ENCODE measurements at places on chromosomes 12 and 14.
A peak's percentile ranks its signal among the peaks of the same experiment; 100 is the strongest.

- DNase-seq = peak; percentile 26
Measured at GRCh38 chr14:74207943-74208342, 31.3 kb upstream of the VSX2 start.

- DNase-seq = no peak
Measured at GRCh38 chr14:100291305-100292075, 14.8 kb downstream of the SLC25A29 start.

- DNase-seq = no peak
Measured at GRCh38 chr14:82587226-82587625, 1053.6 kb upstream of the SEL1L start.

DNA sequence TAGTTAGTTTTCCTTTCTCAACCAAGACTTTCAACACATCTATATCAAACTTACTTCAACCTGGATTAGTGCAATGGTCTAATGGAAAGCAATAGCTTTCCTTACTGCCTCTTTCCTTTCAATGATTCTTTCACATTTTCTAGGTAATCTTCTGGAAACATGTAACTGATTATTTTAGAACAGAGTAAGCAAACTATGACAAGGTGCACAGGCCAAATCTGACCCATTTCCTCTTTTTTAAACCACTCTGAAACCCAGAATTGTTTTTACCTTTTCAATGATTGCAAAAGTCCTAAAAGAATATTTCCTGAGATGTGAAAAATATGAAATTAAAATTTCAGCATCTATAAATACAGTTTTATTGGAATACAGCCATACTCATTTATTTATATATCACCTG, 81.6 kb upstream of the TMTC2 start:
- no peak for DNase-seq

DNA sequence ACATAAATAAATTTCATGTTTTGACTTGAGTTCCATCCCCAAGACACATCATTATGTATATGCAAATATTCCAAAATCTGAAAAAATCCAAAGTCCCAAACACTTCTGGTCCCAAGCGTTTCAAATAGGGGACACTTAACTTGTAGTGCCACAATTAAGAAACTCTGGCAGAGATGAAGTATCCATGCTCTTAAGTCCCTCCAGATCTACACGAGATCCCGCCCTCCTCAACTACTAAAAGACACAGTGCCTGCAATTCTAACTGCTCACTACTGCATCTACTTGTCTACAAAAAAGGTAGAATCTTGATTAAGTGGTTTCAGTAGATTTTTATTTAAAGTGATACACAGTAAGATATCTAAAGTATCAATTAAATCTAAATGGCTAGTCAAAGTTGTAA, 97.0 kb downstream of the MED13L start:
- no peak for DNase-seq

GRCh38 chr12:69091442-69092017, 147.8 kb upstream of the CPSF6 start:
- no peak for DNase-seq

Measured in pons (tissue), 1 donor.